ENCODE measurements at places on chromosomes 3 and 15.
A peak's percentile ranks its signal among the peaks of the same experiment; 100 is the strongest.

DNA sequence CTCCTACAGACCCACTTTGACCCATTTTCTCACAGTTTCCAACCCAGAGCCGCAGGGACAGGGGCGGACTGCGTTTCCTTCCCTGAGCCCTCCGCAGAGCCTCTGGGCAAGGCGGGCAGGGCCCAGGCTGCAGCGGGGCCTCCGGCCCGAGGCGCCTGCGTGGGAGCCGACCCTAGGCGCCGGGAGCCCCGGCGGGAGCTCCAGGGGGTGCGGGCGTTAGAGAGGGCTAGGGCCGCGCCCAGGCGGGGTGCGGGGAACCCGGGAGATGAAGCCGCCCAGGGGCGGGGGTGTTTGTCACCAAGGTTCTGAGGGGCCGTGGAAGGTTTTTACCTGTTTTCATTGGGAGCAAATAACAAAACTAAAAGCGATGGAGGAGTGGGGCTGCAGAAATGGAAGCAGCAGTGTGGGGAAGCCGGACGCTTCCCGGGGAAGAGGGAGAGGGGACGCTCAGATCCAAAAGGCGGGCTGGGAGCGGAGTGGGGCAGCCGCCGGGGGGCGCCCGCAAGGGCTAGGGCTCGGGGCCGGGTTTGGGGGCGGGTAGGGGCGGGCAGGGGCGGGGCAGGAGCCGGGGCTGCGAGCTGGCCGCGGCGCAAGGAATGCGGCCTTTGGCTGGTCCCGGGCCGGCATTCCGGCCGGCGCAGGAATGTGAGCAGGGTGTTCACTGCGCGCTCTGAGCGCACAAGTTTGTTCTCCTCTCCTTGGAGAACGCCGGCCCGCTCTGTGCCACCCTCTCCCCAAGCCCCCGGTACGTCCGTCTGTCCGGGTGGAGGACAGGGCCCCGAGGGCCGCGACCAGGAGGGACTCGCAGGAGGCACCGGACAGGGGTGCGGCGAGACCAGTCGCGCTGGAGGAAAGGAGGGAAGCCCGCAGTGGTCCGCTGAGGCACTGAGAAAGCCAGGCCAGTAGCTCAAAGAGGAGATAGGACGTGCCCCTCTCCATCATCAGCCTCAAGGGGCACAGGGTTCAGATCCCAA lies 61.1 kb downstream of the AMOTL2 start:
- peak; percentile 43 for DNase-seq

DNA sequence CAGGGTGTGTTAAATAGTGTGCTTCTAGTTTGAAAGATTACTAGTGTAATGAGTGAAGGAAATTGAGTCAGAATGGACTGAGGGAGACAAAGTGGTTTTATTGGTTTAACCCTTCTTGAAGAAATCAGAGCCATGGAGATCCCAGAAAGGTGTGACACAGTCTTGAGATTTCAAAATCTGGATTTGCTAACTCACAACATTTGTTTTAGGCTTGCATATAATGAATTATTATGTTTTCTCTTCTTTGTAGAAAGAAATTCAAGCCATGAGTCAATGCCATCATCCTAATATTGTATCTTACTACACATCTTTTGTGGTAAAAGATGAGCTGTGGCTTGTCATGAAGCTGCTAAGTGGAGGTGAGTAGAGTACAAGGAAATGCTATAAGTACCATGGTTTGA lies 25.1 kb downstream of the OXSR1 start:
- DNase-seq: no peak

DNA sequence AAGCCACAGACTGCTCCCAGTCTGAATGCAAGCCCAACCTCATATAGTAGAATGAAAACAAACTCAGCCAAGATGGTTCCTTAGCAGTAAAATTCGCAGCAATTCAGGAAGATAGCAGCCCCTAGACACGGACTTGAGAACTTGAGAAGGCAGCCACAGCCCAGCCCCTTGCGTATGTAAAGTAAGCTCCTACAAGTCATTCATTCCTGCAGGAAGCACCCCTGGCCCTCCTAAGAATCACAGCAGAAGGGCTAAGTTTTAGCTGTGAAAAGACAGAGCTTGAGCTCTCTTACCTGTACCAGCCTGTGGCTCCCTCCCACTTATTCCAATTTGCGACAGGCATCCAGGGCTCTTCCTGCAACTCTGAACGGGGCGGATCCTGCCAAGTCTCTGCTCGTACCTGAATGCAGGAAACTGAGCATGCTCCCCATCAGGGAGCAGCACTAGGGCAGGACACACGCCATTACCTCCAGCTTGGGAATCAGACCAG lies 136.4 kb downstream of the MAGI1 start:
- DNase-seq: no peak

DNA sequence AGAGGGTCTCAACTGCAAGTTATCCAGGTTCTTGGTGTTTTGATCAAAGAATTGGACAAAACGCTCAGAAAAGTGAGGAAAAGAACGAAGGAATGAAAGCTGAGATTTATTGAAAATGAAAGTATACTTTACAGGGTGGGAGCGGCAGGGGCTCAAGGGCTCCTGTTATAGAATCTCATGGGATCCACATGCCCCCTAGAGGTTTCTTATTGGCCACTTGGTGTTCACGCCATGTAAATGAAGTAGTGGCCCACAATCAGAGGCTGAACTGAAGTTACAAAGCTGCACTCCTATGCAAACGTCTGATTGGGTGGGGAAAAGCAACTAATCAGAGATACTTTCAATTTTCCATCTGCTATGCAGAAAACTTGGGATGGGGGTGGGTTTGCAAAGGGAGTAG lies 216.7 kb downstream of the PTPRG start:
- DNase-seq: no peak

- DNase-seq: no peak
Measured at GRCh38 chr3:34862456-34862855, 776.9 kb upstream of the ARPP21 start.

- no peak for DNase-seq
Measured at GRCh38 chr3:18830087-18830486, 318.2 kb upstream of the KCNH8 start.

DNA sequence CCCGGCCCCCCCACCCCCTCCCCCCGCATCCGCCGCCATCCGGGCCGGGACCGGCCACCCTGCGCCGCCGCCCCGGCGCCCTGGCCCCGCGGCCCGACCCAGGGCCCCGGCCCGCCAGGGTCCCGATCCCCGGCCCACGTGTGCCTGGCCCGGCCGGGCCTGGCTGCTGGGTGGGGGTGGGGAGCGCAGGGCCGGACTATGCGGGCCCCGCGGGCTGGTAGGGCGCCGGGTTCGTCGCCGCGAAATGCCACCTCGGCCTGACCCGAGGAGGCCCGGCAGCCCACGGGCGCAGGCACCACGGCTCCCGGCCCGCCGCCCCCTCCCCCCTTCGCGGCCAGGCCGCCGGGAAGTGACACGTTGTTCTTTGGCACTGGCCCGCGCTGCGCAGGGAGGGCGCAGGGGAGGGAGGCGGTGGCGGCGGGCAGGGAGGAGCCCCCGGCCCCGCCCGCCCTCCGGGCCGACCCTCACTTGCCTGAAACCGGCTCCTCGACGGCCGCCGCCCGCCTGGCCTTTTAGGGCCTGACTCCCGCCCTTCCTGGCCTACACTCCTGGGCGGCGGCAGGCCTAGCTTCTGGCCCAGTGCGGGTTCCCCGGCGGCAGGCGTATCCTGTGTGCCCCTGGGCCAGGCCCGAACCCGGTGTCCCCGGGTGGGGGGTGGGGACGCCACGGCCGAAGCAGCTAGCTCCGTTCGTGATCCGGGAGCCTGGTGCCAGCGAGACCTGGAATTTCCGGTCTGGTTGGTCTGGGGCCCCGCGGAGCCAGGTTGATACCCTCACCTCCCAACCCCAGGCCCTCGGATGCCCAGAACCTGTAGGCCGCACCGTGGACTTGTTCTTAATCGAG lies 515 bp downstream of the EIF4G1 start:
- DNase-seq: peak; percentile 56

GRCh38 chr3:41329881-41330280 lies 130.6 kb downstream of the CTNNB1 start:
- DNase-seq: no peak

DNA sequence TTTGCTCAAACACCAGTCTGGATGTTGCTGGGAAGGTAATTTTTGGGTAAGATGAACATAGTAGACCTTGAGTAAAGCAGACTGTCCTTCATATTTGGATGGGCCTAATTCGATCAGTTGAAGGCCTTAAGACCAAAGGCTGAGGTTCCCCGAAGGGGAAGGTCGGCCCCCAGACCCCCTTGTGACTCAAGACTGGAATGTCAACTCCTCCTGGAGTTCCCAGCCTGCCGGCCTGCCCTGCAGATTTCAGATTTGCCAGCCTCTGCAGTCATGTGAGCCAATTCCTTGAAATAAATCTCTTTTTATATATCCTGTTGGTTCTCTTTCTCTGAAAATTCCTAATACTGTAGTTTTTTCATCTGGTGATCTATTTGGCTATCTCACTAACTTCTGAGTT lies 146.5 kb downstream of the APBA2 start:
- no peak for DNase-seq

- DNase-seq: no peak
Measured at GRCh38 chr3:172260381-172260780, 187.9 kb downstream of the GHSR start.

DNA sequence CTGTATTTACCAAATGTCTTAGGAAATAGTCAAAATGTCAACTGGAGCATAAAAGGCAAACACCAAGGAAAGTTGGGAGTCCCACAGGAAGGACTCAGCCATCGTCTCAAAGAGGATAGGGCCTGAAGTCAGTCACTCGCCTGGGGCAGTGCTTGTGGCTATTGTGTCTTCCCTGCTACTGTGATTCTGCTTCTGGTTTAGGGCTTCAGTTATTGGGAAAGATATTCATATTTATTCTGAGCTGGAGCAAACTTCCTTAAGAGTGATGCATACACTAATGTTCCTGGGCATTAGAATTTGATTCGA lies 118.1 kb downstream of the EDEM1 start:
- no peak for DNase-seq

DNA sequence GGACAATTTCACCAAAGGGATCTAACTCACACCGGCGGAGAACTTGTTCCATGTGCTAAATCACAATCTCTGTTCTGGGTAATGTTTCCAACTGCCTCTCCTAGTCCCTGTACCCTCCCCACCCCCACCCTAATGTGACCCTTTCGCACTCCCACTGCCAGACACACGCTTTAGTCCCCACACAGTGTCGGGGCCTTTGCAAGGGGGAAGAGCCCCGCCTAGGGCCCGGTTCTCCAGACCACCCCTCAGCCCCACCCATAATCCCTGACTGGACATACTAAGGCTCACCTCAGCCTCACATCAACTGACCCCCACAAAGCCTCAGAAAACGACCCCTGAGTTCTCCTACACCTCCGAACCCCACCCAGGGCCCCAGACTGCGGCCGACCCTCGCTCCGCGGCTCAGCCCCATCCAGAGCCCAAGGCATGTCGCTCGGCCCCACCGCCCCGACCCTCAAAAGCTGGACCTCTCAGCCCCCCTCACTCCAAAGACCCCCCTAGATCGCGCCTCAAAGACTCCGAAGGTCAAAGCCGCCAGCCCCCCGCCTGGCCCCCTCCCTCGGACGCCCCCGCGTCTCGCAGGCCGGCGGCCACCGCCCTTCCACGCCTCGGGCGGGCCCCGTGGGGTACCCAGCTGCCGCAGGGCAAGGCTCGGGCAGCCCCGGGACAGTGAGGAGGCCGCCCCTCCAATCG lies 72.0 kb upstream of the MAP4 start:
- DNase-seq: peak; percentile 24

GRCh38 chr3:137509354-137510045 lies 254.6 kb upstream of the SOX14 start:
- DNase-seq: no peak

DNA sequence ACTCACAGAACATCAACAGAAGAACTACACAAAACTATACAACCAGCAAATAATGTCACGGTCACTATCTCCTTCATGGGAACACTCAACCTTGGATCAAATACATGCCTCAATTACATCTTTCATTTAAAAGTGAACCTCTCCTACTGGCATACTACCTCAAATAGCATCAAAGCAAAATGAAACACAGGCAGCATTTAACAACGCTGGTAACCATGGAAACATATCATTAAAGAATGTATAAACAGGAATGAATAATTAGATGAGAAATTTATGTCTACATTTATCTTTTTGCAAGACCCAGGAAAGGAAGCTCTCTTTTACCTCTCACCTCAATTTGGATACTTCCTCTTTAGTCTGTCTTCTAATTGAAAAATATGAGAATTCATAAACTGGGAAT lies 172.4 kb downstream of the SPATA16 start:
- DNase-seq: no peak

DNA sequence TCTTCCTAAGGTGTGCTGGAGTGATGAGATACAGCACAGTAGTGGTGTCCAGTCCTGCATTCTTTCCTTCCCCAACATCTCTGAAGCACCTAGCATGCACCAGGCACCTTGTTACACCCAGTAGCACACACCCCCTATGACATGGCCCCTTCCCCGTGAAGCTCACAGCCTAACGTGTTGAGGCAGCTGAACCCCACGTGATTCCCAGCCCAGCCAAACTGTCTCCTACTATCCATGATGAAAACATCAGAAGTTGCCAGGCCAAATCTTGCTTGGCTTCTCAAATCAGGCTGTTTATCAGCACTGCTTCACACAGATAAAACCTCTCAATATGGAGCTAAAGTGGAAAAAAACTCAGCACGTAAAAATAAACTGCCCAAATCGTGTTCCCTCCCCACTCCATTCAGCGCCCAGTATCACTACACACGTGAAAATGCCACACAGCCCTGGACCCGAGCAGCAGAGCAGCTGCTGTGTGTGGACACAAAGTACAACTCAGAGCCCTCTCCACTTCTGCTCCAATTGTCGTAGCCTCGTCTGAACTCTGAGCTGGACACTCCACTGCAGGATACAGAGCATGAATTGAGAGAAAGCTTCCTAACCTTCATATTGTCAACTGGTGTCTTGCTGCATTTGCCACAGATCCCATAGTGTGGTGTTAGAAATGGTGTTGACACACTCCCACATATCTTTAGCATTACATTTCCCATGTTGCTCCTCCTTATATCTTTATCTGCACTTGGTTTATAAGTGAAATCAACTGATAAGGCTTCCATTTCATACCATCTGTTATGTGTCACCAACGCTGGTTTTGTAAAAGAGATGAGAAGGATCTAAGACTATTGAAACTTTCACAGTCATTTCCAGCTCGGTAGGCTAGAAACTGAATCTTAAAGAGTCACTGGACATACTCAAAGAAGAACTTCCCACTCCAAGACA lies 279.8 kb downstream of the RORA start:
- DNase-seq: no peak

- DNase-seq: no peak
Measured at GRCh38 chr15:98017150-98017964, 56.9 kb downstream of the ARRDC4 start.

DNA sequence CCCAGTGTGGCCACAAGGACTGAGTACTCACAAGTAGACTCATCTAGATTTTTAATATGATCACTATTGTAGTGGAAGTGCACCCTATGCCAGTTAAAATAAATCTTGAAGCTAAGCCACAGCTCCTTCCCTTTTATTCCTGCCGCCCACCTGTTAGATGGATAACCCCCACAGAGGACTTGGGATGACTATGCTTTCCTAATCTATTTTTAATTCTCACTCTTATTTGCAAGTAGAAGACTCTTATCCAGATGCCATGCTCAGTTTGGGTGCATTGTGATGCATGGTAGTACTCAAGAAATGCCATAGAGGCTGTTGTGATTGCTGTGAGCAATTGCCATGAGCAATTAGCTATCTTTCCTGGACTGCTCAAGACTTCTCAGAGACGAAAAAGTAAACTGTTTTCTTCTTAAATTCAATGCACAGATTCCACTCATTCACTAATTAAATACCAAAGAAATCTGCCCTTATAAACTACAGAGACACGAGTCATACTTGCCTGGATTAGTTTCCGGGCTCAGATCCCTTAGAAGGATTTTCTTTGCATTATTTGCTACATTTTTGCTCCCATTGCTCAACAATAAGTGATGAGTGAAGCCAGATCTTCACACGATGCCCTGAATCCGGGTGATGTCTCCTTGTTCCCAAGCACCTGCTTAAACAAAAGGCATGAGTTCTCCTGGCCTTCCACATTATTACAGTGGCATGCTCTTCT lies 472.1 kb downstream of the SOX2 start:
- DNase-seq: no peak

GRCh38 chr15:95559875-95560394 lies 770.6 kb upstream of the NR2F2 start:
- no peak for DNase-seq

Data from Ammon's horn (tissue), 1 donor.